ENCODE measurements at places on chromosomes 2 and 18.

DNA sequence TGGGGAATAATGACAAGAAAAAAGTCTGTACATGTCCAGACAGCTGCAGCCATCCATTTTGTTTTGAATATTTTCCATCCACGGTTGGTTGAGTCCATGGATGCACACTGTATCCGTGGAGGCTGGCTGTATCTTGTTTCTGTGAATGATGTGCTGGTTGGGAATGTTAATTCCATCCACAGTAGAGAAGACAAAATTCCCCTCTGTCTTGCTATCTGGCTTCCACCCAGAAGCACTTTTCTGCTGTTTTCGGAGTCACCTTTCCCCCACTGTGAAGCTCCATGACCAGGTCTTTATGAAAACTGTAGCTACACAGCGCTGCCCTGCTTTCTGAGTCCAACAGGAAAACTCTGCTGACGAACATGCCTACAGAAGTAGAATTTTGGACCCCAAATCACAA is 122.3 kb downstream of the HRH4 start:
- DNase-seq: no peak

- peak; percentile 93 for DNase-seq
Measured at GRCh38 chr2:227324995-227325838, at the start of gene MFF. MFF (plus strand) TSS chr2:227325251; CDS start chr2:227330666, 5,415 bp downstream.

- no peak for DNase-seq
Measured at GRCh38 chr2:38598200-38598990, 4.3 kb downstream of the HNRNPLL start.

DNA sequence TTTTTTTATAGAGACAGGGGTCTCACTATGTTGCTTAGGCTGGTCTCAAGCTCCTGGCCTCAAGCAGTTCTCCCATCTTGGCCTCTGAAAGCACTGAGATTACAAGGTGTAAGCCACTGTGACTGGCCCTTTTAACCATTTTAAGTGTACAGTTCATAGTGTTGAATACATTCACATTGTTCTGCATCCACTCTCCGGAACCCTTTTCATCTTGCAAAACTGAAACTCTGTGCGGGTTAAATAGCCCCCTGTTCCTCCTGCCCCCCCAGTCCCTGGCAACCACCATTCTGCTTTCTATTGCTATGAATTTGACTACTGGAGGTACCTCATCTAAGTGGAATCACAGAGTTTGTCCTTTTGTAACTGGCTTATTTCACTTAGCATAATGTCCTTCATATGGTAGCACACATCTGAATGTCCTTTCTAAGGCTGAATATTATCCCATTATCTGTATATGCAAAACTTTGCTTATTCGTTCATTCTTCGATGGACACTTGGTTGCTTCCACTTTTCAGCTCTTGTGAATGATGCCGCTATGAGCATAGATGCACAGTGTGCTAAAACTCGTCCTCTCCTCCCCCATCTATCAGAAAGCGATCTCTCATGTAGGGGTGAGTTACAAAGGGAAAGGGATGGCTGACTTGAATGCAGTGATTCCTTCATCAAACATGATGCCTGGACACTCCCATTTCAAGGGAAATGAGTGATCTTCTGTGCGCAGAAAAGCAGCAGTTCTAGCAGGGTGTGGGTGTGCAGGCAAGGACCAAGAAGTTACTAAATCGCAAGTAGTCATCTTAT is 30.2 kb downstream of the CABLES1 start:
- no peak for DNase-seq

- DNase-seq: no peak
Measured at GRCh38 chr2:161415987-161416707, at the start of gene TBR1. TBR1 (plus strand) TSS chr2:161416297; CDS start chr2:161416411, 114 bp downstream.

GRCh38 chr2:178191004-178191508 is 3.3 kb upstream of the OSBPL6 start:
- peak; percentile 26 for DNase-seq

GRCh38 chr2:118576109-118576855 is 271.2 kb downstream of the EN1 start:
- no peak for DNase-seq

DNA sequence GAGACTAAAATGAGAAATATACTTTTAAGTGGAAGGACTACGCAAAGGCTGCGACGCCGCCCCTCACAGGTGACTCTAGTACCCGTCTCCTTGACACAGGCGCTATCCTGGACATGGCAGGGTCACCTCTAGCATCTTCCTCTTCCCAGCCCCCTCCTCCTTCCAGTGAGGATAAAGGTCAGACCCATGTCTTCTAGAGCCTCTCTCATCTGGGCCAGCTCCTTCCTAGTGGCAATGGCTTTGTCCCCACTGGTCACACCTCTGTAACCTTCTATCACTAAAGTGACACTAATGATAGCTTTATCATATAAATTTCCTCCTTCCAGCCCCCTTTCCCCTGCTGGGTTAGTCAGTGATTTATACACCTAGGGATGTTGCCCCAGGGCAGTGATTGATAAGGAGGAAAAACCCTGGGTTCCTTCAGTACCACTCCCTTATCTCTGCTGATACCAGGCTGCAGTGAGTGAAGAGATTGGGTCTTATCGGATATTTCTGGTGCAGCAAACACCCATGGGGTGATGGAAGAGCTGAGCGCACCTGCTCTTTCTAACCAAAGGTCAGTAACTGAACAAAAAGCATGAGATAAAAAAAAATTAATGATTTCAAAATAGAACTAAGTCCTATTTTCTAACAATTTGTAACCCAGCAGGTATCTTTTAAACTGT is 62.0 kb upstream of the FZD5 start:
- no peak for DNase-seq

GRCh38 chr18:74197705-74198341 is 49.5 kb downstream of the TIMM21 start:
- no peak for DNase-seq

DNA sequence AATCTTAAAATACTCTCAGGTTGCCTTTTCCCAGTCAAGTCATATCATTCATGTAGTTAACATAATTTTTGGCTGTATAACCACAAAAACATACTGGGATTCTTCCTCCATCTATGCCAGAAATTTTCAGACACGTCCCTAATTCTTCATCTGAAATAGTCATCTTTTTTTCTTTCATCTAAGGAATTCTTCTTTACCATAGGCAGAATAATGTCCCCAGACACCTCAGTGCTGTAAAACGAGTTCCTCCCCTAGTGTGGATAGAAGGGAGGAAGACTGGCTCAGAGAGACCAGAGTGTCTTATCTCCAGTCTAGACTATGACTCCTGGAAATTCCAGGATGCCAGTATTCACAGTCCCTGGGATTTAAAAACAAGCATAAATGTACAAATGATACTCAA is 127.8 kb downstream of the MREG start:
- no peak for DNase-seq

GRCh38 chr18:73891572-73892421 is 255.8 kb downstream of the FBXO15 start:
- no peak for DNase-seq

GRCh38 chr2:163347982-163348856 is 387.6 kb downstream of the FIGN start:
- DNase-seq: no peak

- no peak for DNase-seq
Measured at GRCh38 chr2:26043862-26044696, 10.2 kb downstream of the RAB10 start.

DNA sequence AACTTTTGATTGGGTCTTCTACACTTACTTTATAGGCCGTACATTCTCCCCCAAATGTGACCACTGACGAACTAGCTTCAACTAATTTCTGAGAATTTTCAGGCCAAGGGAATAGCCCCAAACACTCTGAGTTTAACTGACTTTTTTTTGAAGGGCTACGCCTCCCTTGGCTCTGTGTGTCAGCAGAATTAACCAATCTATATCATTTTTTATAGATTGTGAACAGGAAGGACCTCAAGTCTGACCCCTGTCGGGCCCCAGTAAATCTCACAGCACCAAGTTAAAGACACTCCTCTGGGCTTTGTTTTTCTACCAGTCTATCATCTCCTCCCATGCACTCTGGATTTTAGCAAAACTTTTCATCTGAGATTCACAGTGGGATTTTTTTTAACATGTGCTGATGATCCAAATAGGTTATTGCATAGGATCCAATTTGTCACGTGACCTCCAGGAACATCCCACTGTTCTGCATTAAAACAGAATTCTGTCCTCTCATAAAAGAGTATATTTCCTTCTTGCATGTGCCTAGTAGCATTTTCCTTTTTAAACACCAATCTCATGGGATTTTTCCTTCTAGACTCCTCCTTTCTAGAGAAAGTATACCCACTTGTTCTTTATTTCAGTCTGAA is 307.1 kb downstream of the OSR1 start:
- DNase-seq: no peak

DNA sequence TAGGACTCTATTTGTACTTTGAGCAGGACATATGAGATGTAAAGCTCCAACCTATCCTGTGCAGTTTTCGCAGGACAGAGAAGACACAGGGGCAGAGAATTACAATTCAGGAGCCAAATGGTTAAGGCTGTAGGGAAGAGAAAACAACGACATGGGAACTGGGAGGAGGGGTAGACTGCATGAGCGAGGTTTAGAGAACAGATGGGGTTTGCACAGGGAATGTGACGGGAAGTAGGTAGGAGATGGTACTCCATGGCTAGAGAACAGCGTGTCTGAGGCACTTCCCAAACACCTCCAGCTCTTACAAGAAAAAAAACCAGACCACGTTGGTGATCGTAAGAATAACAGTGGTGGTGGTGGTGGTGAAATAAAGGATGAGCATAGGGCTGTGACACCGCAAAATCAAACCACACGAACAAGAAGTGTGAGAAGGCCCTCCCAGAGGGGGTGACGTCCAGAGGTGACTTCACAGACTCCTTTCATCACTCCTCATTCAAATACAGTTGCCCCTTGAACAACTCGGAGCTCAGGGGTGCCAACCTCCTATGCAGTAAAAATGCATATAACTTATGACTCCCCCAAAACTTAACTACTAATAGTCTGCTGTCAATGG is 92.7 kb downstream of the FARSB start:
- no peak for DNase-seq

- DNase-seq: no peak
Measured at GRCh38 chr2:62293490-62294271, 97.8 kb downstream of the B3GNT2 start.

DNA sequence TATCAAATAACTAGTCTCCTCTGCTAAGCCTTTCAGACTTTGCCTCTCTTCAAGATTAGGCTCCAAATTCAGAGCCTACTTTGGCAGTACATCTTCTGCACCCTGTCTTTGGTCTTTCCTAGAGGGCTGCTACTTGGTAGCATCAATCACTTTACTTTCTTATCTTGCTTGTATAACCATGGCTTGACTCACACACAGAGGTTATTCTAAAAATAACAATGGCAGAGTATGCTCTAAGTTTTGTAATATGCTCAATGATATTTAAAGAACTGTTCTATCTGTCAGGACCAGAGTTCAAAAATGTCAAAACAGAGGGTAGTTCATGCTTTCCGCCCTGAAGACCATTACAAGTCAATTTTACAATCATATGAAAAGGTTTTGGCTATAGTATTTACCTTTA is 27.7 kb downstream of the THOC1 start:
- DNase-seq: no peak

GRCh38 chr2:176536439-176537133 is 267.3 kb downstream of the MTX2 start:
- no peak for DNase-seq

DNA sequence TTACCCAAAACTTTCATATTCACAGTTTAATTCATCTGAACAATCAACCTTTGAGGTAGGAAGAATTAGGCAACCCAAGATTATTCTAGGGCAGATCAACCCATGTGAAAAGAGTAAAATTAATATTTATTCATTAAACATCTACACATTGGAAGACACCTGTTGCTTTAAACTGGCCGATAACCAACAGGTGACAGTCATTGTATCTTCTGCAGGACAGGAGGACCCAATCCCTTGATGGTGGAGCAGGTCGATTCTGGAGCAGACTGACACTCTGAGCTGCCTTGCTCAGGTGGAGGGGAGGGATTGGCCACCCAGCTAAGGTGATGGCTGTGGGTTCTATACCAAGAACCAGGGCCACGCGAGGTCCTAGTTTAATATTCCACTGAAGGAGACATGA is 230.3 kb downstream of the OSR1 start:
- no peak for DNase-seq

GRCh38 chr2:11930211-11930761 is 183.9 kb downstream of the LPIN1 start:
- DNase-seq: no peak

DNA sequence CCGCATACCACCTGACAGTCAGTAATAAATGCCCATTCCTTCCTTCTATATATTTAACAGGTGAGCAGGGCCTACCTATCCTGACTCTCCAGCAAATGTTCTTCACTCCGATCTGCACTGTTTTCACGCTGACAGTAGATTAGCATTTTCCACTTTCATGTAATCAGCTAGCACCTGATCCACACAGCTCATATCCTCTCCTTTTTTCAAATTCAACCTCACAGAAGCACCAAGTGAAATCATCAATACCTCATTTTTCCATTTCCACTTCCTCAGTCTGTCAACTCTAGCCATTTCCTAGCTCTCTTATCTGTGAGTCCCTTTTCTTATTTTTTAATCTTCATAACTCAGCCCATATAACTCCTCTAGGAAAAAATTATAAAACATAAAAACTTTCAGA is 402.8 kb downstream of the ZEB2 start:
- DNase-seq: no peak

GRCh38 chr2:73243884-73244570 is 9.9 kb downstream of the CCT7 start:
- DNase-seq: peak; percentile 29

DNA sequence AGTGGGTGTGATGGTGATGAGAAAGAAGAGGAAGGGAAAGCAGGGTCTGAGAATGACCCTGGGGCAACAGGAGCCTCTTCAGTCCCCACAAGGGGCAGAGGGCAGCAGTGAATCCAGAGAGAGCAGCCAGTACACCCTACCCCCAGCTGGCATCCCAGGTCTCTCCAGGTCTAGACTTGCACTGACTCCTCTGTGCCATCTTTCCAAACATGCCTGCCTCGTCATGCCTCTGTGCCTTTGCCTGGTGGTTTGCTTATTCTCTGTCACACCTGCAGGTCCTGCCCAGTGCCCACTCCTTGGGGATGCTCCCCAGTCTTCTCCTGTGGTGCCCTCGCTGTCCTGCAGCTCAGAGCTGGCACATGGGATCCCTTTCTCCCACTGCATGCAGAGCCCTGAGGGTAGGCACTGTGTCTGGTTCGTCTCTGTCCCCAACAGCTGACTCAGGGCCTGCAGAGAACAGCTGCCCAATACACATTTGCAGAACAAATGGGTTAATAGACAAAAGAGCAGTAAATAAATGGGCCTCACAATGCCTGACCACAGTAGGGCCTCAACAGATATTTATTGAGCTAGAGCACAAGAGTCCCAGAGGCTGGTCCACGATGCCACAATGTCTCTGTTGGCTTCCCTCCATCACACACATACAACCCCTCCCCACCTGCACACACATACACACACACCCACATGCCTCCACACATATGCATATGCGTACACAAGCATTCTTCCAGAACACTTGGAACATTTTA is 89.8 kb downstream of the HS1BP3 start:
- no peak for DNase-seq
